ENCODE measurements at places on chromosomes 12 and 14.
A peak's percentile ranks its signal among the peaks of the same experiment; 100 is the strongest.

DNA sequence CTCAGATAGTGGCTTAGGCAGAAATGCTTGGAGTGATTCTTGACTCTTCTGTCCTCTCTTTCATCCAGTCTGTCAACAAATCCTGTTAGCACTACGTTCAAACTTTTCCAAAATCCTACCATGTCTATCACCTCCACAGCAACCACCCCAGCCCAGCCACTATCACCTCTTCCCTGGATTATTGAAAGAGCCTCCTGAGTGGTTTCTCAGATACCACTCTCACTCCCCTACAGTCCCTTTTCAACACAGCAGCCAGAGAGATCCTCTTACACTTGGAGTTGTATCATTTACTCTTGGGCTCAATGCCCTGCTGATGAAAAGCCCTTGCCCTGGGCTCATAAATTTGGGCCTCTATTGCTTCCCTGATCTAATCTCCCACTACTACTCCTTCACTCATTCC is 218.9 kb downstream of the EXOC5 start:
- DNase-seq: no peak

DNA sequence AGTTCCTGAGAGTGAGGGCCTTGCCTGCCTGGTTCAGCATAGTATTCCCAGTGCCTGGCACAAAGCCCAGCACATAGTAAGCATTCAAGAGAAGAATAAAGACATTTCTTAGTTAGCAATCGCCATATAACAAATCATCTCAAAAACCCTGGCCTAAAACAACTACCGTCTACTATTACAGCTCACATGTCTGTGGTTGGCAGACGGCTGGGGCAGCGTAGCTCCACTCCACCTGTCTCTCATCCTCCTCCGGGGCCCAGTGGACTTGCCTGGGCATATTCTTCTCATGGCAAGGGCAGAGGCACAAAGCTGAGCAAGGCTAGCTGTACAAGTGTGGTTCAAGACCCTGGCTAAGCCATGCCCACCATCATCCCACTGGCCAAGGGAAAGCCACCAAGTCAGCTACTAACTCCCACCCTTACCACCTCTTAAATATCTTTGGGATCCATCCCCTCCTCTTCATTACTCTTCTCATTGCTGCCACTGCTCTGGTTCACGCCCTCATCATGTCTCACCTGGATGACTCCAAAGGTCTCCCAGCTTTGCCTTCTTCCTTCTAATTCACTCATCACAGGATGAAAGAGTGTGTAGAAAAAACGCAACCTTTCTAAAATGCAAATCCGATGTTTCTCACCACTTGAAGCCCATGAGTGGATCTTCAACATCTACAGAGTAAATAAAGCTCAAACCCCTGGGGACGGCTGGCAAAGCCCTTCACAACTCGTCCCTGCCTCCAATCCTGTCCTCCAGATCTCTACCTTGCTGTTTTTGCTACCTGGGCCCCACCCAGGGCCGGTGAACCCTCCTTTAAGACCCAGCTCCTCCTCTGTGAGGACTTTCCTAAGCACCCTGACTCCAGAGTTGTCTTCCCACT is 10.4 kb downstream of the TMEM229B start:
- no peak for DNase-seq

GRCh38 chr12:50261654-50262053 is 21.7 kb downstream of the LIMA1 start:
- DNase-seq: no peak

- DNase-seq: no peak
Observed at GRCh38 chr12:29223956-29224543, 75.0 kb downstream of the FAR2 start.

- no peak for DNase-seq
Observed at GRCh38 chr14:25759256-25759655, 709.3 kb upstream of the STXBP6 start.

DNA sequence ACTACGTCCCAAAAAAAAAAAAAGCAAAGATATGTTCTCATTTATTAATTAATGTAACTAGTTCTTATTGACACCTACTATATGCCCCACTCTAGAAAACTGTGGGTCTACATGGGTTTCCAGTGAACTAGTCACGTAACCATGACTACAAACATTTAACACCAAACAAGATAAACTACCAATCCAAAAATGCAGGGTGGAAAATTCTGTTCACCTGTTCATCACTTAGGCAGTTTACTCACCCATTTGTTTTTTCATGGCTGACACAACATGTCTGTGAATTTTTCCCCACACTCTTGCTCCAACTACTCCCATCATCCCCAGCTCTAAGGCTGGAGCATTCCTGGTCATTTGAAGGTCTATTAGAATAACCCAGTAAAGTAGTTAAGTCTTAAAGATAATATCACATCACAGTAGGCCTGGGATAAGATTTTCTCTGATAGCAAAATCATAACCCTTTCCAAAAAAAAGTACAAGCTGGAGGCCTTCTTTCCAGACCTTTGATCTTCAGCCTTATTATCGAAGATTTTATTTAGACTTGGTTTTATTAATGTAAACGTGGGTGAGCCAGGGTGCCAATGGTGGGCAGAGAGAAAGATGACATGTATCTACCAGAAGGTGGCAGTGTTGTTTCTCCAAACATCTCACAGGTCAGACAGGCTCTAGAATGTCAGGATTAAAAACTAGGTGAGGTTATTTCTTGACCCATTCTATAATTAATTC is 61.6 kb upstream of the DAAM1 start:
- DNase-seq: peak; percentile 62

GRCh38 chr14:68417009-68417650 is 375.7 kb downstream of the ZFP36L1 start:
- DNase-seq: no peak

DNA sequence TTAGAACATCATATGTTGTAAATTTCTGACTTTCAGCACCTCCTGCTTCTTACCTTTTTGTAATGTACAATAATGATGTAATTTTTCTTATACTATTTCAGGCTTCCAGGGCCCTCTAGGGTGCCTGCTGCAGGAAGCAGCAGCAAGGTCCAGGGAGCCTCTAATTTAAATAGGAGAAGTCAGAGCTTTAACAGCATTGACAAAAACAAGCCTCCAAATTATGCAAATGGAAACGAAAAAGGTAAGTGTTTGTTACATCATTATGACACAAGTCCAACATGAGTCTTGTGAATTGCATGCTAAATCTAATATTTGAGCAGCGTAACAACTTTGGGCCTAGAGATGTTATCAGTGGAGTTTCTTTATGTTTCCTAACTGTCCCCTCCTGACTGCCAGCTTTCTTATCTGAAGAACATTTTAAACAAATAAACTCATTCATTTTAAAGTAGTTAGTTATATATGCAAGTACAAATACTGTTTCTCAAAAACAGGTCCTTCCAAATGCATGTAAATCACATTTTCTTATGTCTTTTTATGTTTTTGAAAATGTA is 167.6 kb downstream of the NAV3 start:
- no peak for DNase-seq

- DNase-seq: no peak
Observed at GRCh38 chr14:51454351-51454750, 197.4 kb upstream of the FRMD6 start.

DNA sequence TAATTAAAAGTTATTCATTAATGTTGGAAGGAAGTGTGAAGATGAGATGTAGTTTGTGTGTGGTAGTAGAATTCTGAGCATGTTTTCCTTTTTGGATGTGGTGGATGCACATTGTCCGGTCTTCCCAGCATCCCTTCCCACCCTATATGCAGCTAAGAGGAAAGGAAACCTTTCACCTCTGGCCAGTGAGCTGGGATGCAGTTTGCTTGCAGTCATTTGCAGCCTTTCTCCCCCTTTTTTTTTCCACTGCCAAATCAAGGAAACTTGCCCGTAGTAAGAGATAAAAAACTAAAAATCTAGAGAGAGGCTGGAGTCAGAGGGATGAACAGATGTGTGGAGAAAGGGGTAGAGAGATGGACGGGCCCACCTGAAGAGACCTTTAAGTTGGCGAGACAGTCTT is 72.5 kb upstream of the SLC38A2 start:
- DNase-seq: no peak

Data from GM10248 (cell line).